ENCODE measurements at places on chromosomes 5 and 9.

DNA sequence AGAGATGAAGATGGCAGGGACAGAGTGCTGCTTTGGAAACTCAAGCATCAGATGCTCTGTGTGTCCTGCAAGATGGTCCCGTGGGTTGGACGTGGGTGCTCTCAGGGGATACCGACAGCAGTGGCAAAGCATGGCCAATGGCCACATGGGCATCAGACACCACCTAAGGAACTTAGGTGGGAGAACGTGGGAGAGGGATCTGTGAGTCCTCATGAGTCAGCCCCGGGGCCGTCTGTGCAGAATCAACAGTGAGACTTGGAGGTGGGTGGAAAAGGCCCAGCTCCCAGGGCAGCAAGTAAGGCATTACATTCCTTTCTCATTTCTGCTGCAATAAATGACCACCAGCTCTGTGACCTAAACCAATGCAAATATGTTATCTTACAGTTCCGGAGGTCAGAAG is 77.0 kb downstream of the RAD23B start:
- no peak for DNase-seq

- DNase-seq = no peak
These were observed at the start of gene SOX30 for GRCh38 chr5:157652377-157652692. TSS of gene SOX30 (minus strand) at chr5:157652438. CDS start at chr5:157652078, 360 bp downstream.

- DNase-seq = no peak
These were observed 522.3 kb upstream of the ST8SIA4 start for GRCh38 chr5:101425339-101425859.

DNA sequence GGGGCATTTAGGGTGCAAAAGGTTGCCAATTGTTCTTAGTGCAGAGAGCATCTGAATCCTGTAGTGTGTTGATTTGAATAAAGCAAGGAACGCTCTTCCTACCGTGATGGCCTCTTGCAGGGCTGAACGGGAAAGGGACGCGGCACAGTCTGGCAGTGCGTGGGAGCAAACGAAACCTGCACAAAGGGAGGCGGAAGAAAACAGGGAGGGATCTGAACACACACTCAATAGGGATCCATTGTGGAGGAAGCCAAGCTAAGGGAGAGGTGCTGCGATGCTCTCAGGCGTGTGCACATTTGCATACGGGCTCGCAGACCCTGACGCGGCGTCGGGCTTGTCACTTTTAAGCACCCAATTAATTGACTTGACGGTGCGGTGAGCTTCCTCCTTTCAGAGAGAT is 414.0 kb upstream of the IRX1 start:
- DNase-seq = no peak

DNA sequence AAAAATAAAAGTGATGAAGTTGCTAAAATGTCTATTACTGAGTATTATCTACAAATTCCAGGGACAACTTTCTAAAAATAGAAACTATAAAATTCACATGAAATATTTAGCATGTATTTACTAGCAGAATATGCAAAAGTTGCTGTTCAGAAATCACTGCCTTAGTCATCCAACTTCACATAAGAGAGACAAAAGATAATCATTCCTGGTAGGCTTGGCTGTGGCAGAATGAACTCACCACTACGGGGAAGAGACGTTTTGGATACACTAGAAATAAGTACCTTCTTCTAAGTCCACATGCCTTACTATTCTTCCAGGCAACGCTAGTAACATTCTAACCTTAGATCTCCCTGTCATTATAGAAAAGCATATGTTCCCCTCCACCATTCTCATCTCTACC is 272.2 kb downstream of the BNC2 start:
- no peak for DNase-seq

GRCh38 chr9:138099803-138100598 is 222.4 kb downstream of the CACNA1B start:
- no peak for DNase-seq

- DNase-seq = no peak
These were observed 428.3 kb downstream of the GADD45G start for GRCh38 chr9:90033028-90033650.

- DNase-seq = no peak
These were observed 532.4 kb downstream of the ANXA1 start for GRCh38 chr9:73683862-73684591.

- no peak for DNase-seq
These were observed 62.4 kb upstream of the FSD1L start for GRCh38 chr9:105385381-105385985.

- DNase-seq = no peak
These were observed 122.9 kb upstream of the GRAMD2B start for GRCh38 chr5:126300293-126300692.

DNA sequence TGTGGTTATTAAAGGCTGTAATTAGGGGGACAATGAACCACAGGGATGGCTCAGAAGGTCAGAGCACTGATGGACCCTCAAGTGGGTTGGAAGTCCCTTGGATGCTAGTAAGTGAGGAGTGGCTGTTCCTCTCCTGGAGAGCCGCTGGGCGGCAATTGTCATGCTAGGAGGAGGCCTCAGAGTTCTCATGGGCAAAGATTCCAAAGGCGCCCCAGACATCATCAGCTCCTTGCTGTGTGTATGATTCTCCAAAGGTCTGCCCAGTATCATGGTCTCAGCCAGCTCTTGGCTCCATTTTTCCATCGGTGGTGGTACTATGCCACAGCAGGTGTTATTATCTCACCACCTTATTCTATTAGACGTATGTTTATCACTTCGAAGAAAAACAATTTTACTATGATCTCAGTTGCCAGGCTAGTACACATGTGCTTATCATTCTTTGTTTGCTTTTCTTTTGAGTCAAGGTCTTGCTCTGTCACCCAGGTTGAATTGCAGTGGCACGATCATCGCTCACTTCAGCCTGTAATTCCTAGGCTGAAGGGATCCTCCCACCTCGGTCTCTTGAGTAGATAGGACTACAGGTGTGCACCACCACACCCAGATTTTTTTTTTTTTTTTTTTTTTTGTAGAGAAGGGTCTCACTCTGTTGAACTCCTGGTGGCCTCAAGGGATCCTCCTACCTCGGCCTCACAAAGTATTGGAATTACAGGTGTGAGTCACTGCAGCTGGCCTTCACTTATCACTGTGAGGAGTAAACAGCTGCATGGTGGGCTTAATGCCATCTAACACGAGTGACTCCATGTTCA is 46.8 kb downstream of the EXOSC2 start:
- no peak for DNase-seq

GRCh38 chr5:76165711-76166374 is 82.7 kb downstream of the SV2C start:
- DNase-seq = no peak

- no peak for DNase-seq
These were observed 11.8 kb upstream of the UBE2D2 start for GRCh38 chr5:139549162-139549894.

DNA sequence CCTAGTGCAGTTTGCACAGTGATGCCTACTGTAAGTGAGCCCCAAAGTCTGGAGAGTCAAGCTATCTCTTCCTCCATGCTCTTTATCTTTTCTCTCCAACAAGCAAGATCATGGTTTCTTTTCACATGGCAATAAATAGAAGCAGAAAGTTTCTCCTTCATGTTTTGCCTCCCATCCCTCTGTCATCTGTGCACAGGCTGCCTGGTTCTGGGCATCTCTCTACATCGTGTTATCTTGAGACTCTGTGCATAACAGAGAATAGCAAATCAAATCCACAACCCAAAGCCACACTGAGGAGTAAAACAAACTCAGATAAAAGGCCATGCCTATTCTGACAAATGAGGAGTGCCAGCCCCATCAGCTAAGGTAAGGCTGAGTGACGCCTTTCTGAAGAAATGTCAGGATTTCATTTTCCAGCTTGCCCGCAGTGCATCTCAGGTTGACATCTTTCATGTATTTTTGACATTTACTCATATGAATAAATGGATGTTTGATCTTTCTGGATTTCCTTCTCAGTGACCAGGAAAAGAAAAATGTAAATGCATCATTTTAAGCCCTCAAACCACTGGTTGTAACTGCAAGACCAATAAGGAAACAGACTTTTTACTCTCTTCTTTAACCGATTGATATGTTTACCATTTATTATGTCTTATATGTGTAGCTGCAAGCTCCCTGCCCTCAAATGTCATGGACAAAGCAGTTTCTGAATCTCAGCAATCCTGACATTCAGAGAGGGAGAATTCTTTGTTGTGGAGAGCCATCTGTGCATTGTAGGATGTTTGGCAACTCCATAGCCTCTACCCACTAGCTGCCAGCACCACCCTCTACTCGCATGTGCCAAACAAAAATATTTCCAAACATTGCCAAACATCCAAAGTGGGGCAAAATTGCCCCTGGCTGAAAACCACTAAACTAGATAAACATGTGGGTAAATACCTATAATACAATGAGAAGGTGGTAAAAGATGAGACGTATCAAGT is 49.2 kb upstream of the ACO1 start:
- DNase-seq = no peak

GRCh38 chr5:34742061-34742460 is 85.9 kb downstream of the RAI14 start:
- DNase-seq = no peak

DNA sequence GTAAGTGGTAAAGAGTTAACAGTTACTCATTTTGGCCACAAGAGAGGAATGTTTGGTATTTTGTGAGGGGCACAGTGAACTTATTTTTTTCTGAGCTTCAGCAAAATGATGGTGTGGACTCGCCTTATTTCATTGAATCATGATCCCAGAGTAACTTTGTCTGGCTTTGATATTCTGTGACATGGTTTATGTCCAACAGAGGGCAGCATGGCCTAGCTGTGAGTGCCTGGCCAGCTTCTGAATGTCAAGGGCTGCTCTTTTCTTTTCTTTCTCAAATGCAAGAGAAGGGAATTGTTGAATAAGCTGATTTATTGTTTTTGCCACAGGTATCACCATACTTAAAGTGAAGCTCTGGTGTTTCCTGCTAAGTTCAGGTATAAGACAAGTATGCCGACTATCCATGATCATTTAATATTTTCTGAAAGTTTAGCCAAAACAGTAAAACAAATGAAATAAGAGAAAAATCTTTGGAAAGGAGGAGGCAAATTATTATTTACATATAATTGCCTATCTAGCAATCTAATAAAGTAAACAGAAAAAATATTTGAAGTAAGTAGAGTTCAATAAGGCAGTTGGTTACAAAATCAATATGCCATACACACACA is 31.7 kb downstream of the MRPL22 start:
- peak; percentile 3 for DNase-seq

- no peak for DNase-seq
These were observed 34.7 kb downstream of the CAPSL start for GRCh38 chr5:35903631-35904203.

- no peak for DNase-seq
These were observed 44.7 kb upstream of the DMAC1 start for GRCh38 chr9:7844242-7844641.

DNA sequence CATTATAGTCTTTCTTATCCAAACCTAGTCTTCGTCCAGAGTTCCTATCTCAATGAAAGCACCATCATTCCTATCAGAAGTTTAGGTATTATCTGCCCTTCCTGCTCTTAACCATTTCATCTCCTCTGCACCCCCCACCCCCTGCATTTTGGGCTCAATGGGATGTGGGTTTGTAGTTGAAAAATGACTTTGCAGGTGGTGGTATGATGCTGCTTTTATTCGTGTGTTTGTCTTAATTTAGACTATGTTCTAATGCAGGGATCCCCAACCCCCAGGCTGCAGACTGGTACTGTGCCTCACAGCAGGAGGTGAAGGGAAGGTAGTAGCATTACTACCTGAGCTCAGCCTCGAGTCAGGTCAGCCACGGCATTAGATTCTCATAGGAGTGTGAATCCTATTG is 49.4 kb upstream of the ZNF608 start:
- no peak for DNase-seq

- no peak for DNase-seq
These were observed 137.1 kb upstream of the PPP1R26 start for GRCh38 chr9:135342206-135343130.

DNA sequence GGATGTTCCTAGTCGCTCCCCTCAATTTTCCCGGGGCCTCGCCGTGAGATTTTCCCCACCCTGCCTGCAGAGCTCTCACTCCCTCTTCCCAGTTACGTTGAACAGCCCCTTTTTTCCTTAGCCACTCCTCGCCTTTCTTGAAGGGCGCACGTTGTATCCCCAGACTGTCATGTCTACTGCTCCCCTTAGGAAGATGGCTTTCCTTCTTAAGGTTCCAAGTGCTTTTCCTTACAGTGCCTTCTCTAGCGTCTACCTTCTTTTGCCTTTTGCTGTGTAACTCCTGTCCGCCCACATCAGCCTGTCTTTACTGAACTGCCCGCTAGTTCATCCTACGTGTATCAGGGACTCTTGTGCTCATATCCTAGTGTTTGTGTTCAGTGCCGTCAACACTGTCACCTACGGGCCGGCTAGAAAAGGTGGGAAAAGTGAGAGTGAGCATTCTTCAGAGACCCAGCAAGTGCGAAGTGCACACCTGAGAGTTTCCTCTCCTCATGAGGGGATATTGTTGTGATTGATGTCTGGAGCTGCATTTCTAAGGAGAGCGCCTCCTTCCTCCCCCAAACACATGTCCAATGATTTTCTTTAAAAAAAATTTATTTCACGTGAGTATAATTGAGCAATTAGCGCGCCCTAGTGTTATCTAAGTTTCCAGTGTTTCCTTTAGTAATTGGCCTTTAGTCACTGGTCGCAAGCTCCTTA is 764 bp downstream of the CAMLG start:
- peak; percentile 14 for DNase-seq

DNA sequence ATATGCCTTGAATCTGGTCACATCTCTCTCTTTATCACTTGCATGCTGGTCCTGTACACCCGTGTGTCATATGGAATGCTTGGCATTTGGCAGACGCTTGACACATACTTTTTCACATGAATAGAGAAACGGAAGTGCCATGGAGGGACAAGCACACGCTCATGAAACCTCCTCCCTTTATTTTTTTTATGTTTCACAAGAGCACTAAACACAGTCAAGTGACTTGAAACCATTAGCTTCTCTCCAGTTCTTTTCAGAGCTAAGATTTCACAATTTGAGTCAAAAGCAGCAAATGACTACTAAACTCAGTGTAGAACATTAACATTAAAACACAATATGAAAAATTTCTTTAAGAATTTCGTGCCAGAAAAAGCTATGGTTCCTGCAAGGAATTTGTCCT is 151.1 kb downstream of the DOCK2 start:
- DNase-seq = no peak

DNA sequence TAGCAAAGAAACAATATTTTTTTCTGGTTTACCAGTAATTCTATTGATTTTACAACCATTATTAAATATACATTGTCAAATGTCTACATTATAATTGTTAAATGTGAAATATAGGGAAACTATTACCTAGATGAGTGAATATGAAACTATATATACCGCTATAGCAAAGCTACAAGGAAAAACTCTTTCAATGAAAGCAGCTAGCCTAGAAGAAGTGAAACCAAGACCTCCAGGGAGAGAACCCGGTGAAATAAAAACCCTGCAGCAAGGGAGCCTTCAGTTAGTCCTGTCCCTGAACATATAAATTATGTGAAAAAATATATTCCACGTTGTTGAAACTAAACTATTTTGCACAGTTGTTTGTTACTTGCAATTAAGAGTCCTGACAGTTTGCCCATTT is 913.1 kb downstream of the EFNA5 start:
- no peak for DNase-seq

GRCh38 chr5:149002053-149002452 is 60.8 kb downstream of the SH3TC2 start:
- no peak for DNase-seq

- no peak for DNase-seq
These were observed 95.0 kb upstream of the EPB41L4A start for GRCh38 chr5:112514111-112514510.

GRCh38 chr9:14908295-14909180 is 1.7 kb downstream of the FREM1 start:
- DNase-seq = no peak

GRCh38 chr9:123689701-123690428 is 240.1 kb downstream of the DENND1A start:
- no peak for DNase-seq
